Activated naive CD8-positive, alpha-beta T cell treated with anti-CD3 and anti-CD28 coated beads, Interleukin-2, amount 10 ng/mL, durations not matched to agents 7 days and 5 days (primary cell): ENCODE measurements at places on chromosomes 11 and 22.

DNA sequence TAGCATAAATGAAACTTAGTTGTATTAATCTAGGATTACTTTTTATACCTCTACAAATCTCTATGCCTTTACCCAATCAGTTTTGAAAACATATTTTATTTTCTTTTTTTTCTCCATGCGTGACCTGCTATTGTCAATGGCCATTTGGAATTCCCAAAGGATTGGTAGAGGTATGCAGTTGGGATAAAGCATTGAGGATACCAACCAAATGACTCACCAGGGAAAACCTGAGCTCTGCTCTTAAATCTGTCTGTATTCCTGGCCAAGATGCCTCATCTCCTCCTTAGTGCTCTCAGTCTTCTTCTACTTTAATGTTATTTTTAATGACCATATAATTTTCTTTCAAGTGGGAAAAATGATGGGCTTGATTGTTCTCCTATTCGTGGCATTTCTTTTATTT lies 61.9 kb downstream of the EHF start:
- H3K36me3 ChIP-seq = no peaks in the 10 kb centered on the region
- peaks cover 7% of the 10 kb centered on the region for H3K27me3 ChIP-seq
- H3K4me3 ChIP-seq = no peak overlapping the region
- no peak overlapping the region for H3K27ac ChIP-seq

- peaks cover 21% of the 10 kb centered on the region for H3K4me1 ChIP-seq
- DNase-seq = no peak
- H3K4me3 ChIP-seq = no peak overlapping the region
- H3K27ac ChIP-seq = no peak overlapping the region
- peaks cover 18% of the 10 kb centered on the region for H3K27me3 ChIP-seq
Observed at GRCh38 chr11:75148436-75148983, 2.4 kb upstream of the SLCO2B1 start.

- no peak overlapping the region for H3K27ac ChIP-seq
- H3K4me3 ChIP-seq = no peak overlapping the region
- no peaks in the 10 kb centered on the region for H3K4me1 ChIP-seq
- H3K27me3 ChIP-seq = peaks cover 2% of the 10 kb centered on the region
- no peak for DNase-seq
Observed at GRCh38 chr11:47111318-47111804, 65.3 kb downstream of the ARFGAP2 start.

GRCh38 chr22:29050457-29050856 lies 11.2 kb downstream of the C22orf31 start:
- DNase-seq = no peak
- peaks cover 5% of the 10 kb centered on the region for H3K27me3 ChIP-seq
- H3K36me3 ChIP-seq = no peaks in the 10 kb centered on the region
- H3K4me3 ChIP-seq = no peak overlapping the region
- no peak overlapping the region for H3K27ac ChIP-seq
- no peaks in the 10 kb centered on the region for H3K4me1 ChIP-seq

DNA sequence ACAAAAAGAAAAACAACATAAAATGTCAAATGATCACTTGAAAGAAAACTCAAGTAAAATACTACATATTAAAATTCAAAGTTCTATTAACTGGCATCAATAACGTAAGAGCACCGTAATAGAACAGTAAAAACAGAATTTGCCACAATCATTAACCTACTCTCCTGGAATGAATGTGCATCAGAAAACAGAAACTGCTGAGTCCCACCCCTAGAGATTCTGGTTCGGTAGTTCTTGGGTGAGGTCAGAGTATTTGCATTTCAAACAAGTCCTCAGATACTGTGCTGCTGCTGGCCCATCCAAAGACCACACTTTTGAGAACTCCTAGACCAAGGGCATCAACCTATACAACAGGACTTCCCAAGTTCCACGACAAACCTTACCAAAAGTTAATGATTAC lies 23.5 kb downstream of the PITPNB start:
- H3K27me3 ChIP-seq = no peaks in the 10 kb centered on the region
- H3K27ac ChIP-seq = no peak overlapping the region
- DNase-seq = no peak

GRCh38 chr11:27129686-27130085 lies 89.1 kb downstream of the BBOX1 start:
- H3K27me3 ChIP-seq = no peaks in the 10 kb centered on the region
- no peak overlapping the region for H3K27ac ChIP-seq
- no peaks in the 10 kb centered on the region for H3K36me3 ChIP-seq

GRCh38 chr11:40716344-40717130 lies 742.9 kb downstream of the LRRC4C start:
- no peak overlapping the region for H3K27ac ChIP-seq
- H3K4me3 ChIP-seq = no peak overlapping the region
- no peaks in the 10 kb centered on the region for H3K4me1 ChIP-seq

GRCh38 chr22:41544671-41545476 lies 604 bp upstream of the POLR3H start:
- peaks cover 4% of the 10 kb centered on the region for H3K27me3 ChIP-seq
- peaks cover 24% of the 10 kb centered on the region for H3K4me1 ChIP-seq
- peaks cover 3% of the 10 kb centered on the region for H3K36me3 ChIP-seq
- peak overlapping the region; percentile 98 for H3K4me3 ChIP-seq
- peak overlapping the region; percentile 73 for H3K27ac ChIP-seq
- no peak for DNase-seq

DNA sequence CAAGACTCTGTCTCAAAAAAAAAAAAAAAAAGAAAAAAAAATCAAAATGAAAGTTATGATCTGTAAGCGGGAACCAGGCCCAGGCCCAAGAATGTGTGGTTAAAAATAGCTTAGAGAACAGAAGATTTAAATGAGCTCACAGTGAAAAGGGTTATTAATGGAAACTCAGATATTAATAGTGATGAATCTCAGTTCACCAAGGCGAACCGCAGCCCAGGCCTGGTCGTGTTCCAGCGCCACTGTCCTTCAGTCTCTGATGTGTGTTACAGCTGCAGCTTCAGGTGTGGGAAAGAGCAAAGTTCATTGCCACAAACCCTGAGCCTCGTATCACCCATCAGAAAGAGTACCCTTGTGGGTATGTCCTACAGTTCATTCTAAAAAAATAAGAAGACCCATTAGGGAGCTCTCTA lies 107.1 kb downstream of the GAB2 start:
- no peak overlapping the region for H3K4me3 ChIP-seq
- peaks cover 2% of the 10 kb centered on the region for H3K36me3 ChIP-seq
- H3K27ac ChIP-seq = no peak overlapping the region
- DNase-seq = no peak
- peaks cover 18% of the 10 kb centered on the region for H3K4me1 ChIP-seq
- peaks cover 9% of the 10 kb centered on the region for H3K27me3 ChIP-seq

GRCh38 chr11:62988276-62988675 lies 3.5 kb upstream of the SLC22A6 start:
- no peak overlapping the region for H3K4me3 ChIP-seq
- DNase-seq = no peak
- H3K36me3 ChIP-seq = no peaks in the 10 kb centered on the region
- H3K27ac ChIP-seq = no peak overlapping the region
- H3K4me1 ChIP-seq = no peaks in the 10 kb centered on the region
- H3K27me3 ChIP-seq = peaks cover 7% of the 10 kb centered on the region

DNA sequence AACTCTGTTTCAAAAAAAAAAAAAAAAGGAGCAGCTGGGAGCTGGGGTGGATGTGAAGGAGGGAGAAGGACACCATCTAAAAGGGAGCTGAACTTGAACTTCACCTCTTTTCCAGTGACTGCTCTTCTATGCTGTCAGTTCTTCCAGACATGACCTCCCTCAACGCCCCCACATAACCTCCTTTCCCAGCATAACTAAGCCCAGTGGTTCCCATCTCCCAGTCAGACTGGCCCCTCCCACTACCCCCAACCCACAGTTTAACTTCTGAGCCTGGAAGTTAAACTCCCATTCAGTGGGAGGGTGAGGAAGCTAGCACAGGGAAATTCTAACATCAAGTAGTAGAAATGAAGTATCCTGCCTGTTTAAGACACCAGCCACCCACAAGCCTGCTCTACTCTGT lies 1.8 kb downstream of the ARHGAP1 start:
- peaks cover 38% of the 10 kb centered on the region for H3K4me1 ChIP-seq
- no peaks in the 10 kb centered on the region for H3K27me3 ChIP-seq
- H3K36me3 ChIP-seq = peaks cover 25% of the 10 kb centered on the region
- no peak overlapping the region for H3K27ac ChIP-seq
- no peak for DNase-seq

- DNase-seq = no peak
- H3K27ac ChIP-seq = no peak overlapping the region
- H3K4me1 ChIP-seq = no peaks in the 10 kb centered on the region
- peaks cover 3% of the 10 kb centered on the region for H3K27me3 ChIP-seq
- H3K36me3 ChIP-seq = no peaks in the 10 kb centered on the region
- H3K4me3 ChIP-seq = no peak overlapping the region
Observed at GRCh38 chr11:86091566-86091965, 22.7 kb upstream of the PICALM start.

DNA sequence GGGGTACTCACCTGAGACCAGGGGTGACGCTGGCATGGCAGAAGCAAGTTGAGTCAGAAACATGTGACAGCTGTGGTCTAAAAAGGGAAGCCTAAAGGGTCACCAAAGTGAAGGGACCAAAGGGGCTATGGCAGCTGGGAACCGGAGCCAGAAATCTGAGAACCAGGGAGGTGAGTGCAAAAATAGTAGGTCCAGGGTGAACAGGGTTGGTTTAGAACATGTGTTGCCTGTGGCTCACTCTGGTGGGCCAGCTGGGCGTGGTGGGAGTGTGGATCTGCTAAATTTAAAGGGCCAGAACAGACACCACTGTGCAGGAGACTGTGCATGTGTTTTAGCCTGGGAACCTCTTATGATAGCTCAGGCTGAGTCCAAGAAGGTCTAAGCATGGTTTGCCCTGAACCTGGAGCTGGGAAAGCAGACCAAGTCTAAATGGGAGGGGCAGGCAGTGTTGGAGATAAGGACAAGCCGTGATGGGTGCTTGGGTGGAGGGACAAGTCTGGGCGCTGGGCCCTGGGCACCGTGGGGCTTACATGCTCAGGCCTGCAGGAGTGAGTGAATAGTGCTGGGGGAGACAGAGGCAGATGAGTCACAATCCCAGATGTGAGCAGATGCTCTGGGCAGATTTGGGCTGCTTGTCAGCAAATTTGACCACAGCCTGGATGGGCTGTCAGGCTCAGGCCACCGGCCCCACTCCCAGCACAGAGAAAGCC lies 41.4 kb upstream of the ZBED5 start:
- no peak for DNase-seq
- no peaks in the 10 kb centered on the region for H3K27me3 ChIP-seq
- no peak overlapping the region for H3K27ac ChIP-seq

DNA sequence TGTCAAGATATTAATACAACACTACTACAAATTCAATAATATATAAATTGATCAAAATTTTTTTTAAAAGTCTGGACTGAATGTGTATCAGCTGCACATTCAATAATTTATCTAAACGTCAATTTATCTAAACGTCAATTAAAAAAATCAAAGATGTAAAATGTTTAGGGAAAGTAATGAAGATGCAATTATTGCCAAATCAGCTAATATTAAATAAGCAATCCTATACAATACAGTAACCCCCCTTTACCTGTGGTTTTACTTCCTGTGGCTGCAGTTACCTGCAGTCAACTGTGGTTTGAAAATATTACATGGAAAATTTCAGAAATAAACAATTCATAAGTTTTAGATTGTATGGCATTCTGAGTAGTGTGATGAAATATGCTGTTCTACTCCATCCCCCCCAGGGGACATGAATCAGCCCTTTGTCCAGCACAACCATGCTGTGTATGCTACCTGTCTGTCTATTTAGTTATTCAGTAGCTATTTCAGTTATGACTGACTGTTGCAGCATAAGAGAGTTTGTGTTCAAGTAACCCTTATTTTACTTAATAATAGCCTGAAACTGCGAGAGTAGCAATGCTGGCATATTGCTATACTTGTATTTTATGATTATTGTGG lies 72.2 kb downstream of the CWF19L2 start:
- no peak overlapping the region for H3K27ac ChIP-seq
- no peaks in the 10 kb centered on the region for H3K27me3 ChIP-seq
- DNase-seq = no peak
- peaks cover 7% of the 10 kb centered on the region for H3K4me1 ChIP-seq

DNA sequence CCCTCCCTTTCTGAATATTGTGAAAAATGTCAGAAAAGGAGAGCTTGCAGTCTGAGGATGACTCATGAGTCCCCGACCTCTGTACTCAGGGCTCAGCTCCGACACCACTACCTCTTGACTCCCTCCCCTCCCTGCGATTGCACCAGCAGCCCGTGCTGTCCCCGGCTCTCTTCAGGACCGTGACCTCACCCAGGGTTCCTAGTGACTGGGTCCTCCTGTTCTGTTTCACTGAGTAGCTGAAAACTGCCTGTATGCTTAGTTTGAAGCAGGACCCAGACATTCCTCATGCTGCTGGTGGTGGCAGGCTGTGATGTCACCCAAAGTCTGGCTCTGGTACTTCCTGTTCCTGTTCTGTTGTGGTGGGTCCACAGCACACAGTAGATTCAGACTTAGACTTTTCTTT lies 11.7 kb downstream of the PHRF1 start:
- DNase-seq = peak; percentile 78
- peak overlapping the region; percentile 100 for H3K27ac ChIP-seq
- peaks cover 27% of the 10 kb centered on the region for H3K4me1 ChIP-seq
- peaks cover 43% of the 10 kb centered on the region for H3K36me3 ChIP-seq
- peak overlapping the region; percentile 86 for H3K4me3 ChIP-seq

DNA sequence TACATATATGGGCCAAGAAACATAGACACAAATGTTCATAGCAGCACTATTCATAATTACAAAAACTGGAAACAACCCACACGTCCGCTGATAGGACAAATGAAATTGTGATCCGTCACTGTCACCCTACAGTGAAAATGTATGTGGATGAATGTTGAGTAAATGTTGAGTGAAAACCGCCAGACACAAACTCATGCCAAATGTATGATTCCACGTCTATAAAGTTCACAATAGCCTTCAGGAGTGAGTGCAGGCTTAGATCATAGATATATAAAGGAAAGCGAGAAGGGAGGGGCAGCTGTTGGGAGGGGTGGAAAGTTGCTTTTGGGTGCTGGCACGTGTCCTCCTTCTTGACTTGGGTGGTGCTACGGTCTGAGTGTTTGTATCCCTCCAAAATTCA lies 33.6 kb downstream of the DBX1 start:
- H3K27me3 ChIP-seq = peaks cover 16% of the 10 kb centered on the region
- H3K36me3 ChIP-seq = no peaks in the 10 kb centered on the region
- no peak for DNase-seq
- H3K4me1 ChIP-seq = peaks cover under 1% of the 10 kb centered on the region
- no peak overlapping the region for H3K27ac ChIP-seq
- H3K4me3 ChIP-seq = no peak overlapping the region
